Cerebellar cortex (tissue), 1 donor: ENCODE measurements at places on chromosomes 3 and 15.

DNA sequence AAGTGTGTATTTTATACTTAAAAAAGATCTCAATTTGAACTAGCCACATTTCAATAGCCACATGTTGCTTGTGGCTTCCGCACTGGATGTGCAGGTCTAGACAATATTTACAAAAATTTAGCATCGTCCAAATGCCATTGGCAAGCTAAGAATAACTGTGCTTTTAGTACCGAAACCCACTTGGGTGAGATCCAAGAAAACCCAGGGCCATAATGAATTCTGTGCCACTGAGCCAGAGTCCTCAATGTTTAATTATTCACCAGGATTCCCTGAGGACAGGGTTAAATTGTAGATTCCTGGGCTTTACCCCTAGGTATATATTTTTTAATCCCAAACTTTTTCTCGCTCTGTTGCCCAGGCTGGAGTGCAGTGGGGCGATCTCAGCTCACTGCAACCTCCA, 22.9 kb upstream of the PTPRG start:
- no peak for DNase-seq

GRCh38 chr15:34655326-34655725, 71.9 kb upstream of the GOLGA8B start:
- no peak for DNase-seq

GRCh38 chr3:120304616-120305015, 19.6 kb upstream of the GPR156 start:
- no peak for DNase-seq

- peak; percentile 46 for DNase-seq
Measured at GRCh38 chr3:143977341-143978262, 6.0 kb downstream of the DIPK2A start.

GRCh38 chr3:77320514-77320913, 280.6 kb downstream of the ROBO2 start:
- no peak for DNase-seq

GRCh38 chr15:69395991-69396390, 18.2 kb upstream of the KIF23 start:
- peak; percentile 94 for DNase-seq

DNA sequence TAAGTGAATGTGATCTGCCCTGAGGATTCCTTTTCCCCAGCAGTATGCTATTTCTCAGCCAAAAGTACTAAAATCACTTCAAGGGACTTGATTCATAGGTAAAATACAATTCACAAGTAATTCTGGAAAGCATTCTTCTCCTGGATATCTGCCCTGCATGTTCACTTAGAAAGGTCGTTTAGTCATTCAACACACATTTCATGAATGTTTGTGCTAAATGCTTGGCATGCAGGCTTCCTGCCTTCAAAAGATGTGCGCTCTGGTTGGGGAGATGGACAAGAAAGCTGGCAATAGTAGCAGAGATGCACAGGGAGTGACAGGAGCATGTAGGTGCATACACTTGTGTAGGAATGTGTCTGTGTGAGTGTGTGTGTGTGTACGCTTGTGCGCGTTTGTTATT, 360.7 kb downstream of the PTPRG start:
- no peak for DNase-seq

- DNase-seq, result no peak
Measured at GRCh38 chr15:70251246-70251990, 153.7 kb upstream of the TLE3 start.

GRCh38 chr3:149203758-149204157, 17.9 kb downstream of the CP start:
- DNase-seq, result no peak

- DNase-seq, result no peak
Measured at GRCh38 chr3:185216607-185216958, 37.3 kb downstream of the EHHADH start.

- DNase-seq, result no peak
Measured at GRCh38 chr3:137770066-137770834, 6.1 kb downstream of the SOX14 start.

GRCh38 chr3:128725547-128726022, 398 bp upstream of the RAB7A start:
- no peak for DNase-seq

- no peak for DNase-seq
Measured at GRCh38 chr15:80599359-80599758, 95.8 kb upstream of the ABHD17C start.

DNA sequence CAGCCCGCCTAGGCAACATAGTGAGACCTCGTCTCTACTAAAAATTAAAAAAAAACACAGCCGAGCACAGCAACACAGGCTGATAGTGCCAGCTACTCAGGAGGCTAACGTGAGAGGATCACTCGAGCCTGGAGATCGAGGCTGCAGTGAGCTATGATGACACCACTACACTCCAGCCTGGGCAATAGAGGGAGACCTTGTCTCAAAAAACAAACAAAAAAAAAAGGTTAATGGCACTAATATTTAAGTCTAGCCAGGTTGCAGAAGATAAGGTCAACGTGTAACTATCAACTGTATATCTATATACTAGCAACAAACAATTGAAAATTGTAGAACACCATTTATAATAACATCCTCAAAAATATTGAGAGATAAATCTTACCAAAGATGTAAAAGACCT, 75.1 kb downstream of the MYO9A start:
- no peak for DNase-seq

DNA sequence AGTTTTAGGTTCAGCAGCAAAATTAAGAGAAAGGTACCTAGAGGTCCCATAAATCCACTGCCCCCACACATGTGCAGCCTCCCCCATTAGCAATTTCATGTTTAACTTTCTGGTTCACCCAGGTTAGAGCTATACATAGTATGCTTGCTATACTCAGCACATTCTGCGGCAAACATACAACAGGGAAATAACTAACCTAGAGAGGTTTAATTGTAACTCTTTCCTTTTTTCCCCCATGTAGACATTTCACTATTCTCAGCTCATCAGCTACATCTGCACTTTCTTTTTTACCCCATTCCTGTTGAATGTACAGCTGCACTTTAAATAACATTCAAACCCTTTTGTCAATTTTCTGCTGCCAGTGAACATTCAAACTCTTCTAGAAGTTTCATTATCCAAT, 21.1 kb downstream of the TFRC start:
- DNase-seq, result no peak

DNA sequence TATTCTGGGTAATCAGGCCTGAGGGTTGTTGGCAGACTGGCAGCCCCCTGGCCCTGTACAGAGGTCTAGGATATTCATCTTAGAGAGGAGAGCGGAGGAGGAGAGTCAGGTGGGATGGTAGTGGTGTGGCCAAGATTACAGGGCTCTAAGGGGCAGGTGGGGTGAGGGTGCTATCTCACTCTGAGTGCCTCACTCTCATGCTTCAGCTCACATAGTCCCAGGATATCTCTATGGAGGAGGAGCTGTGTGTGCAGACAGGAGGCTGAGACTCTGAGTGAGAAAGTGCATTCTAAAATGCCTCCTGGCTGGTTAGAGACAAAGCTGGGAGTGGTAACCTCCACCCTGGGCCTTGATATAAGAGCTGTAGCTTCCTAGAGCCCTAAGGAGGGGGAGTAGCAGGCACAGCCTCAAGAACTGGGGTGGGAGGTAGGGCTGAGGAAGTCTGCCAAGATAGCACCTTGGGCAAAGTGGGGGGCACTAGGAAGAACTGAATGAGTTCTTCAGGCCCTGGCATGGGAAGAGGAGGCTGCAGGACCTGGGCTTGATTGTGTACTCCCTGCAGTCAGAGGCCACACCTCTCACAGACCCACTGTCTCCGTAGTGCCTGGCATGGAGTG, 39.9 kb downstream of the CLSTN2 start:
- no peak for DNase-seq

- no peak for DNase-seq
Measured at GRCh38 chr3:115228266-115228665, 81.2 kb upstream of the ZBTB20 start.

- DNase-seq, result no peak
Measured at GRCh38 chr3:54299169-54299935, 177.0 kb downstream of the CACNA2D3 start.

DNA sequence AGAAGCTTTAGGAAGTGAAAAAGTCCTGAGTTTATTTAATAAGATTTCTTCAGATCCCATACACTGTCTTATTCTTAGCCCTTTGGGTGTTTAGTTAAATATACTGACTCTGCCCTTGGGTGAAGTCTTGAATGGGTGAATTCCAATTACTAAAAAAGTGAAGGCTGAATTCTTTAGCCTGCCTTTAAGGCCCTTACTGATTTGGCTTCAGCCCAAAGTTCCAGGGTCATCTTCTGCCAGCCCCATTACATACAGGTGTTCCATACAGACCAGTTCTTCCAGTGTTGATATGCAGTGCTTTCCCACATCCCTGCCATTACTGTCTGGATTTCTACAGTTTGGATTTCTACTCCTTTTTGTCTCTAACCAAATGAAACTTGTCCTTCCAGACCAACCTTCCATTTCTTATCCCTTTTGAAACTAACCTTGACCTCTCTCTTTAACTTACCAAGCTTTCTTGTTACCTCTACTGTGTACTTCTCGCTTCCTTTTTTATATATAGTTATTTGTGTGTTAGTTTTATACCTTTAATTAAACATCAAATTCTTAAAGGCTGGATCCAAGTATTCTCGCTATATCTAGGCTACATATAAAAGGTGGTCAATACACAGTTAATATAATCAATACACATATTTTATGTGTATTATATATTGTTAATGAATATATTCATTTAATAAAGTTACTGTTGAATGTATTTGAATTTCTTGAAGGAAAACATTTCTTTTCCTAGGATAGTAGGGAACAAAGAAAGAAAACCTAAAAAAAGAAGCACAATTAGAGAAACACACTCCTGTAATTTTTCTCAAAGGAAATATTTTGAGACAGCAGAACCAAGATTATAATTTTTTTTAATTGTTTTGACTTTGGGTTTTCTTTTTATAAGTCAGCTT, 15.0 kb downstream of the MBNL1 start:
- DNase-seq, result no peak

DNA sequence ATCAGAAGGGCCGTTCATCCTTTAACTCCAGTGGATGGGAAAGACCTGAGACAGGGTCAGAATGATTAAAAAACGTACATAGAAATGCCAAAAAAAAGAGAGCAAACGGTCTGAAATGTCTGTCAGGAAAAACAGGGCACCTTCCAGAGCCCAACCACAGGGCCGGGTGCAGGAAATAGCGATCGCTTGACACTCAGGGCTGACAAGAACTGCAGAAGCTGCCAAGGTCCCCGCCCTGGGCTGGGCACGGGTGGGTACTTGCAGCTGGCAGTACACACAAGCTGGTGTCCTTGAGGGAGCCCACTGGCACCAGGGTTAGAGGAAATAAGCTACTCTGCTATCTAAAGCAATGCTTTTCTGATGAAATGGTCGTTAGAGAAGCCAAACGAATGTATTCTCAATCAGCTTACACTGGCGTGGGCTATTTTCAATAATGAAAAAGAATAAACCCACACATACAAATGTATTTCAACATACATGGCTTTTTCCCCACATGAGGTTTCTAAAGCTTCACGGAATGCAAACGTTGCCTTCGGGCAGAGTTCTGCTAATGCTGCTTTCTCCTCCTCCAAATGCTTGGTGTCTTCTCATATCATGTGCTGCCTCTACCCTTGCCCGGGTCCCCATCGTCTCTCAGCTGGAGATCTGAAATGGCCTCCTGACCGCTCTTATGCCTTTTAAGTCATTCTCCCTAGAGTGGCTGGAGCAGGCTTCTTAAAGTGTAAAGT, 15.6 kb downstream of the FRMD4B start:
- no peak for DNase-seq

DNA sequence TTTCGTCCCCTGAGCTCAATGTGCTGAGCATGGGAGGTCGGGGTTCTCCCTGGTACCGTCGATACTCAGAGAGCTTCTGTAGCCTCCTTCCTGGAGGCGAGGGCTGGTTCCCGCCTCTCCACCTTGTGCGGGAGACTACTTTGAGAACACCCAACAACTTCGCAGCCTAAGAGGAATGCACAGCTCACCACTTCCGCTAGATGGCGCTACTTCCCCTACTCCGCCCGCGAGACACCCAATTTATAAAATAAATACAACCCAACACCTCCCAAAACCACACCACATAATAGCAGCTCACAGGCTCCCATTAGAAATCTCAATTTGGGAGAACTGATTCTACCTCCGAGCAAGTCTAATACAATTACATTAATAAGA, 1.2 kb downstream of the RGMA start:
- DNase-seq, result peak; percentile 63

DNA sequence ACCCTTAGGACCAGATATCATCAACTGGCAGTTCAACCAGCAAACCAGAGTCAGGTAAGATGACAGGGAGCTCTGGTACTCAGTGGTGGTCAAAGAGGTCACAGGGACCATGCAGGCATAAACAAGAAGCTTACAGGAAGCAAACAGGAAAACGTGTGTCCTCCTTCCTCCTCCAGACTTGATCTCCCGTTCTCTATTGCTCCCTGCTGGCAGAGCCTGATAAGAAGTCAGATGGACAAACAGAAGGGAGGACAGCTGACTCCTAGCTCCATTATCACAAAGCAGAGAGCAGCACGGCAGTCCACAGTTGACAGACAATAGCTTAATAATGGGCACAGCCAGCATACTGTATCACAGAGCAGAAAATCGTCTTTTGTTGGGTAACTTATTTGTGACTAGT, 156.5 kb upstream of the SLC2A2 start:
- DNase-seq, result no peak

GRCh38 chr15:52514482-52514881, 14.2 kb downstream of the MYO5A start:
- DNase-seq, result no peak

GRCh38 chr3:123883701-123884202, 380 bp downstream of the MYLK start:
- no peak for DNase-seq

GRCh38 chr3:108006881-108007331, 83.9 kb downstream of the CD47 start:
- DNase-seq, result peak; percentile 44

- DNase-seq, result no peak
Measured at GRCh38 chr3:33417066-33417673, 23.0 kb downstream of the UBP1 start.

DNA sequence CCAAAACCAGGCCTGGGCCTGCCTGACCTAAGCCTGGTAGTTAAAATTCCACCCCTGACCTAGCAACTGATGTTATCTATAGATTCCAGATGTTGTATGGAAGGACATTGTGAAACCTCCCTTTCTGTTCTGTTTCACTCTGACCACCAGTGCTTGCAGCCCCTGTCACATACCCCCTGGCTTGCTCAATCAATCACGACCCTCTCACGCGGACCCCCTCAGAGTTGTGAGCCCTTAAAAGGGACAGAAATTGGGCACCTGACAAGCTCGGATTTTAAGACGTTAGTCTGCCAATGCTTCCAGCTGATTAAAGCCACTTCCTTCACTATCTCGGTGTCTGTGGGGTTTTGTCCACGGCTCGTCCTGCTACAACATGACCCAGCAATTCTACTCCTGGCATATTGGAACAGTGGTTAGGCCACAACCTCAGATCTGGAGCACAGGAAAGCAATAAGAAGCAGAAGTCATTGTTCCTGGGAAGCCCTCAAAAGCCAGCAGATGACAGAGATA, 36.7 kb upstream of the LHFPL4 start:
- no peak for DNase-seq

- no peak for DNase-seq
Measured at GRCh38 chr15:30953731-30954378, 37.6 kb downstream of the MTMR10 start.

DNA sequence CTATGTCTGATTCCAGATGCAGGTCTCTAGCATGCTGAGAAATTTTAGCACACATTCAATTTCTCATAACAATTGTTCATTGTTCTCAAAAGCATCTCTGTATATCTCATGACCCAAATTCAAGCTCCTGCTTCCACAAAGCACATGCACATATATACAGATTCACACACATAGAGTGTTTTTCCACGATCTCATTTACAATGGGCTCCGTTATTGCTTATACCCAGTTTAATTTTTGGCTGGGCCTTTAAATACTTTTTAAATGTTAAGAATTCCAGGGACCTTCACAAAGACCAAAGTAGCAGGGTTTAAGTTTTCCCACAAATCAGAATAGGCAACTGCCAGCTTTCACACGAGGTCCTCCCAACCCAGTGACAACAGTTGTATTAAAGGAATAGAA, 333.5 kb upstream of the SEMA6D start:
- no peak for DNase-seq
